Ovary (tissue), 10 donors: ENCODE measurements at places on chromosomes 7 and 10.

DNA sequence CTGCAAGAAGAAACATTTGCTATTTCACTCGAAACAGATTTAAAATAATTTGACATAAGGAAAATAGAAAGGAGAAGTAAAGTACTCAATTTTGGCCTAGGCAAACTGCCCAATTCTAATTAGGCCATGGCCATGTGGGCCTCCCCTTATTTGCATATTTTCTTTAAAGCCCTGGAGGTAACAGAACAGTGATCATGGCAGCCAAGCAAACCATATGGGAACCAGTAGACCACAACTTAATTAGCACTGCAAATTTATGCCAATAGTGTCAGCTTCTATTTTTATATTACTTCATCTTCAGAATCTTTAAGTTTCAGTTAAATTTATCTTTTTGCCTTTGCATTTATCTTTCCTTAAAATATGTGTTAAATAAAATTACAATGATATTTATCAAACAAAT is 63.3 kb upstream of the THSD7A start:
- DNase-seq: no peak

- DNase-seq: no peak
These were observed 204.9 kb upstream of the NPSR1 start for GRCh38 chr7:34453150-34453549.

DNA sequence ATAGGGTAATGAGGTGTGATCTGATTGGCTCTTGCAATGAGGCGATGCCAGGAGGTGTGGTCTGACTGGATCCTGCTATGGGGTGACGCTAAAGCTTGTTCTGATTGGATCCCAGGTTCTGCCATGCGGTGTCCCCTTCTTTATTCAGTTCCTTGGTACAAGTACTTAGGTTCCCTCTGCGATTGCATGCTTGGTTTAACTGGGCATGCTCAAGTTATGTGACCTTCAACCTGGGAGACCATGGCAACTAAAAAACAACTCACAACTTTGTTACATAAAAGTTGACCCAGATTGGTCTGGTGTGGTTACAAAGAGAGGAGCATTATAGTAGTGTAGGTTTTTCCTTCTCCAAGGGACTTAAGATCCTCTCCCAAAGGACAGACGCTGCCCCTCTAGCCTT is 49.5 kb upstream of the DNAJC1 start:
- no peak for DNase-seq

GRCh38 chr10:60394446-60394845 is 4.8 kb upstream of the ANK3 start:
- DNase-seq: no peak

DNA sequence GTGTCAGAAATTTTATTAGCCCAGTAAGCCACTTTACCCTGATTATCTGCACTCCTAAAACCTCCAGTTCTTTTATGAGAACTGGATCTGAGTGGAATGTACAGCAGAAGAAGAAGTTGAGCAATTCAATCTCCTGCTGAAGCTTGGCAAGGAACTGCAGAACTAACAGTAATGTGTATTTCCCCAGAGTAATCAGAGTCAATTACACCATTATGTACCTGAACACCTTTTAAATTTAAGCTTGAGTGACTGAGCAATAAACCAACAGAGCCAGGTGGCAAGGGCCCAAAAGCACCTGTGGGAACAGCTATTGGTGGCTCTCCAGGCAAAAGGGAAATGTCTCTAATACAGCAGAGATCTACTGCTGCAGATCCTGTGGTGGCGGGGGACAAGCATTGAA is 40.1 kb upstream of the AKR1C2 start:
- DNase-seq: no peak

- DNase-seq: no peak
These were observed 123.3 kb downstream of the WDFY4 start for GRCh38 chr10:48807791-48808470.

- no peak for DNase-seq
These were observed 22.3 kb downstream of the SCART1 start for GRCh38 chr10:133475821-133476640.

DNA sequence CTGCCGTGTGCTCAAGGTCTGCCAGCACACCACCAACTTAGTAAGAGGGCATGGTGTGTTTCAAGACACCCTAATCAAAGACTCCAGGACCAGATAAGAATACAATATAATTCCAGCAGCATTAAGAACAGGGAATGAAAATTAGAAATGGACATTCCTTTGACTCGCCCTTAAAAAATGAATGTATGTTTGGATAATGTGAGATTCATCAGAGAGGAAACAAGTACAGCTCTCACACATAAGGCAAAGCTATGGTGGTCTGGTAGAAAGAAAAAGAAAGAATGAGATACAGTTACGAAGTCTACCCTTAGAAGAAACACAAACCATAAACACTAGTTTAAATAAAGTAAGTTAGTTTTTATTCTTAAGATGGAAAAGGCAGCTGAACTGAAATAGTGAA is 174.8 kb upstream of the ANK3 start:
- DNase-seq: no peak

DNA sequence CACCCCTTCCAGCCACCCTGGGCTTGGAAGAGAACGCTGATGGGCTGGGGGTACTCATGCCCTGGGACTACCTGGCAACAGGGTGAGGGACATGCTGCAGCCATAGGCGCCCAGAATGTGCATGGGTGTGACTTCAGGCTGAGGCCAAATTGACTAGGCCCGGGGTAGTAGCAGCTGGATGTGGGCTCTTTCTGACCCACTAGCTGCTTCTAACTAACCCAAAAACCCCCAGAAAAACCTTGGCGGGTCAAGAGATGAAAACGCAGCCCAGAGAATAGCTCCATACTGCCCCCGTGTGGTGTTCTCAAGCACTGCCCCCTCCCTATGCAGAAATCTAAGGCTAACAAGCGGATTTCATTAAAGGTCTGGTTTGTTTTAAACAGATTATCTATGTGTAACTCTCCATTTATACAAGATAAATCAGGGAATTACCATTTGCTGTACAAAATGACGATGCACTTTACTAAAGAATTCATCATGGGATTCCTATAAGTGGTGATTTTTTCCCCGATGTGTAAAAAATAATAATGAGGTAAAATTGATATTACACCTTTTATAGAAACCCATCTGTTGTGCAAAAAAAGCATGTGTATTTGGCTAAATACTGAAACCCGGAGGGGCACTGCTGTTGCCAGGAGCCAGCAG is 4.2 kb downstream of the SMARCD3 start:
- no peak for DNase-seq

DNA sequence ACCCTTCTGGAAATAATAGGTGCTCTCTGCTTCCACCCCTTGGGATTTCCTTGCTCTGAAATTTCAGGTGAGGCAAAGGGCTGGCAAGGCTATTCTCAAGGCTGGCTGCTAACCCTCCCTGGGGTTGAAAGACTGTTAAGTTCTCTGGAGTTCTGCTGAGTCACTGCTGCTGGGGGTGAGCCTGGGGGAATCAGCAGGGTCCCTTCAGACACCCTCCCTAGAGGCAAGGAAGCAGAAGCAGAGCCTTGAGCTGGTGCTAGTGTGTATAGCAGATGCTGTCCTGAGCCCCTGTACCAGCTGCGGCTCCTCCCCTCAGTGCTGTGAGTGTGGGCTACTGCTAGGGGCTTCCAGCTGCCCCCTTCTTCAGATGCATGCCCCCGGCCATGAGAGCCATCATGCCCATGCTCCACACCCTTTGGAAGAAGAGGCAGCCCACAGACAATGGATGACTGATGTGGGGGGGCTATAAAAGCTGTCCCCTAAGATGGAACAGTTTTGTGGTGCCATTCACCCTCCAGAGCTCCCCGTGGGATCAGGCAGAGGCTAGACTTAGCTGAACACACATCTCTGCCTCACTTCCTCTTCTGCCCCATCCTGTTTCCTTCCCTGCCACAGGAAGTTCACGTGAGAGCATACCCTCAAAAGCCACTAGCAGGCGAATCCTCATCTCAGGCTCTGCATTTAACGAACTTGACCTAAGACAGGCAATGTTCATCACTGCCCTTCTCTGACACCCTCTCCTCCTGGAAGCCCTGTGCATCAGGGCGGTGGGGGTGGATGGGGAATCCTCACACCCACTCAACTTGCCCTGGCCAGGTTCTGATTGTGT is 91.8 kb downstream of the SH3PXD2A start:
- no peak for DNase-seq

DNA sequence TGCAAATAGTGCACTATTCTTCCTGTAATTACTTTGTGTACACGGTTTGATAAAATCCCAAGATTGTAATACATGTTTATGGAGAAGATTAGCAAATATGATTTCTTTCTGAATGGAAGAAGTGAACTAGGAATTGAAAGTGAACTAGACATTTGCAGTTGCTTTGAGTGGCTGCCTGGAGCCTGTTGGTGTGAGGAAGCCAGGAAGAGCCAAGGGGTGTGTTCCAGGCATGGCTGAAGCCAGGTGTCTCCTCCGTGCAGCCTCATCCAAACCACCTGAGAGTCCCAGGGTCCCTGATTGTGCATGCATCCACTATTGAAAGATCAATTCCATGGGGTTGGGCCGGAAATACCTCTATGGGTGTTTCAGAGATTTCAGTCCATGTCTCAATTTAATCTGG is 253.1 kb upstream of the SHH start:
- no peak for DNase-seq

DNA sequence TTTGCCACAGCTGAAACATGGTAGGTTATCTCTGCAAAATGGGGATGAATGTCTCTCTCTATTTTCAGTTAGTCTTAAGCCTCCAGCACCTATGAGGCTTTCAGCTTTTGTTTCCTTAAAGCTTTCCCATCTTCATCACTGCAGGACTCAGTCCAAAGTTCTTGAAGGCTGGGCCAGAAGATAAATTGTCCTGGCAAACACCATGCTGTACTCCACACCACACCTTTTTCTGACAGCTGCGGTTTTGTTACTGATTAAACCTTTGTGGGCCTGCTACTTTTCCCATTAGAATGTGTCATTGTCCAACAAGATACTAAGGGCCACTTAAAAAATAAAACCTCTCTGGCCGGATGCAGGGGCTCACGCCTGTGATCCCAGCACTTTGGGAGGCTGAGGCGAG is 87.2 kb upstream of the A1CF start:
- DNase-seq: no peak

- DNase-seq: no peak
These were observed 141.9 kb downstream of the RPS24 start for GRCh38 chr10:78175444-78176015.

DNA sequence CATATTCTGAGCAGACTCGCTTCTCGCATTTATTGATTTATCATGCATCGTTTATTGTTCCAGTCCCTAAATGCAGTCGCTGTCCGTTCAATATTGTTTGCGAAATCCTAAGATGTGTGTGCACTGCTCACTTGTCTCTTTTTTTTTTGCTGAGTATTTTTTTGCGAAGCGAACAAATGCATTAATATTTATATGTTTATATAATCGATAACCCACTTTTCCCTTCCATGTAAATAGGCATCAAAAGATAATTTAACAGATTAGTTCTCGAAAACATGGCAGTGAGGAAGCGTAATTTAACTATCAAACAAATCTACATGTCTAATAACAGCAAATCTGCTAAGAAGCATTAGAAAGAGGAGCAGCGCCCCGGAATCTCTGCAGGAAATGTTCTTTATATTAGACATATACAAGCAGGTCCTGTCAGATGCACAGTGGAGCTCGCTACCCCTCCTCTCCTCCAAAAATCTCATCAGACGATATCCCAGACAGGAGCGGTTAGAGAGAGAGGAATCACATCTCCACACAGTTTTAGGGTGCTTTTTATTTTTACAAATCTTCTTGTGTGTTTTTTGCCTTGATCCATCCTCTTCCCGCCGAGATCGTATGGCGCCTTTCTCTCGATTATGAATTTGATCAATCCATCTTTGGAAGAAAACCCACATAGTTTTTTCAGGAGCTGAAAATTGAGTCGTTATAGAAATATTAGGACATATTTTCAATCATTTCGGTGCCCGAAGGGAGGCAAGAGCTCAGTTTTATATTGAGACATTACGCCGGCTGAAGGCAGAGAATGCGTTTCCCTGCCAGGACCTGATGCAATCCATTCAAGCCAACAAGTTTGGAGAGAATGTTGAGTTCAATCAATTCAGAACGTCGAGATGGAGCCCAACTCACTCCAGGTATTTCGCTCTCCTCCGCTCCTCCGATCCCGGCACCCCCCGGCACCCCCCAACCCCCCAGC is at the start of gene ARID5B:
ARID5B (plus strand) TSS at position 871 of the 964 bp plus-strand sequence; CDS start at position 882, 11 bp downstream.
- DNase-seq: peak; percentile 39

DNA sequence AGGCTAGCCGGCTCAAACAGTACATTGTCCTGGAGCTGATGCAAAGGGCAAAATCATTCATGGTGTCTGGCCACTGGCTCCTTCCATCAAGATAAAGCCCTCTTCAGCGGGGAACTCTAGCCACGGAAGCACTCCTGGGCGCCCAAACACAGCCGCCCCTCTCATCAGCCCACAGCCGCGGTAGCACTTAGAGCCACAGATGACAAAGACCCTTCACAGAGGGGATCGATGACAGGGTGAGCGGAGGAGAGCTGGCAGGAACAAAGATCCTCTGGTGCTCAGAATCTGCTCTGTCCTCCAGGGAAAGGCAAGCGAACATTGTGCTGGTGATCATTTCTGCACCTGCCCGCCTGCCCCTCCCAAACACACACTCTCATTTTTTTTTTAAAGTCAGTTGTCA is 222.2 kb upstream of the NRP1 start:
- DNase-seq: no peak

GRCh38 chr7:102981451-102981850 is 68.7 kb downstream of the LRRC17 start:
- DNase-seq: no peak

- DNase-seq: no peak
These were observed 162.1 kb downstream of the CHCHD3 start for GRCh38 chr7:132919771-132920170.

GRCh38 chr7:91812388-91812787 is 68.1 kb downstream of the MTERF1 start:
- DNase-seq: no peak
